CD4-positive, alpha-beta memory T cell (primary cell): ENCODE measurements at places on chromosomes 3 and 15.

DNA sequence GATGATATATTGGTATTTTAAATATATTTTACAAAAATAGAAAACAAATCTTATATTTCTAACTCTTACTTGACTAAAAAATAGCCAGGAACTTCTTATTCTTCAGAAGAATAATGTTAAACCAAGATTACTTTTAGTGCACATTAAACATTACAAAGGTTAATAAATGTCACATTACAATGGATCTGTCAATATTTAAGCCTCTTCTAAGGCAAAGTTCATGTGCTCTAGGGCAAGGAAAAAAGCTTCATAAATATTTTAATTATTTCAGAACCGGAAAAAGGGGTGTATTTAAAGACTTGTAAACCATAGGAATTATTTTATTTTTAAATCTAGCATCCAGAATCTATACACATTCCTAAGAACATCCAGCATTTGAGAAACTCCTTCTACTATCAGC is 166.9 kb upstream of the ROBO2 start:
- no peak for DNase-seq

DNA sequence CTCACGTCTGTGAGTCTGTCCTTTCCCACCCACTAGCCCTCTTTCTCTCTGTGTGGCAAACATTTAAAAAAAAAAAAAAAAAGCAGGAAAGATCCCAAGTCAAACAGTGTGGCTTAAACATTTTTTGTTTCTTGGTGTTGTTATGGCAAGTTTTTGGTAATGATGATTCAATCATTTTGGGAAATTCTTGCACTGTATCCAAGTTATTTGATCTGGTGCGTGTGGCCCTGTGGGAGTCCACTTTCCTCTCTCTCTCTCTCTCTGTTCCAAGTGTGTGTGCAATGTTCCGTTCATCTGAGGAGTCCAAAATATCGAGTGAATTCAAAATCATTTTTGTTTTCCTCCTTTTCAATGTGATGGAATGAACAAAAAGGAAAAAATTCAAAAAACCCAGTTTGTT is 97.7 kb downstream of the GAP43 start:
- DNase-seq = no peak

GRCh38 chr3:55296791-55297190 is 190.3 kb downstream of the WNT5A start:
- no peak for DNase-seq

DNA sequence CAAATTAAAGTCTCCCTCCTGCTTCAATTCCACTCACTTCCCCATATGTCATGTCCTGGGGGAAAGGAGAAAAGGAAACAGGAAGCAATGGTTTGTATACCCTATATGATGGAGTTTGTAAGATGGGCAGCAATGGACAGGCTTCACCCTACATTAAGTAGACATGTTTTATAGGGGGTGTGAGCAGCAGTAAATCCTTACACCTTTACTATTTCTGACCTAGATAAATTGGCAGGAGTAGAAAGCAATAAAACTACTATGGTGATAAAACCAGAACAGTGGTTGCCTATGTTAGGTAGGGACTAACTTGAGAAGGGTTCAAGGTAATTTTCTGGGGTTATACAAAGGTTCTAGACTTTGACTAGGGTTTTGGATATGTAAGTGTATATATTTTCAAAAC is 301.7 kb downstream of the GBE1 start:
- DNase-seq = no peak

- no peak for DNase-seq
Observed at GRCh38 chr3:194422188-194422587, 23.1 kb upstream of the GP5 start.

- no peak for DNase-seq
Observed at GRCh38 chr3:178537122-178537705, 978 bp downstream of the KCNMB2 start.

- DNase-seq = no peak
Observed at GRCh38 chr3:113210604-113211329, 590 bp upstream of the BOC start.

GRCh38 chr3:161175506-161175905 is 45.6 kb upstream of the NMD3 start:
- DNase-seq = no peak

GRCh38 chr3:128486681-128487537 is 6.1 kb downstream of the GATA2 start:
- DNase-seq = no peak

GRCh38 chr15:76176059-76176458 is 116.3 kb downstream of the TMEM266 start:
- no peak for DNase-seq

DNA sequence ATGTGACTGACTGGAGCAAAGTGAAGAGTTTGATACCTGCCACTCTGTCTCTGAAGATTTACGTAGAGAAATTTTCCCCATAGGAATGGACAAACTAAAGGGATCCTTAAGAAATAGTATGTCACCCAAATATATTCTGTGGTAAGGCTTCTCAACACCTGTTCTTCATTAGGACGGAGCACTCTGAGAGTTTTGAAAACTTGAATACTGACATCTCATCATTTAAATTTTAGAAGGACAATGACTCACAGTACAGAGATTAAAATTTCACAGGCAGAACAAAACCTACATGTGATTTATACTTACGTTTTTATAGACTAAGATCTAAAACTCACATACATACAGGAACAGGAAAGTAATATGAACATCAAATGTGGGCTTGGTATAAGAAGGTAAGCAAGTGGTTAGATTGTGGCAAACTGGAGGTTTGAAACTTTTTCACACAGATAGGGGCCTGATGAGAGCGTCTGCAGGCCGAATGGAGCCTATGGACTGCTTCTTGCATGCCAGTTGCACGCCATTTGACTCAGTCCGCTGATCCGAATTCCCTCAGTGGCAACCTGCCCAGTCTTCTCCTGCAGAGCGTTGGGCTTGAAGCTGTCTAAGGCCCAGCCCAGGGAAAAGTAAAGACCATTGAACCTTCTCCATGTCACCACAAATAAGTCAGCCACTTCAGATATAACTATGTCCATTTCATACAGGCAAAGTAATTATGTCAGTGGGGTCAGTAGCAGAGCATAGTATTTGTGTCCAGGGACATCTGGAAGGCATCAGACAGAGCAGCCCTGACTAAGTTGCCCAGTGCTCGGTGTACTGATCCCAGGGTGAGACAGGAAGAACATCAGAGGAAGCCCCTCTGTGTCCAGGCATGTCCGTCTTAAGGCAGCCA is 45.7 kb downstream of the ZBTB38 start:
- peak; percentile 55 for DNase-seq

DNA sequence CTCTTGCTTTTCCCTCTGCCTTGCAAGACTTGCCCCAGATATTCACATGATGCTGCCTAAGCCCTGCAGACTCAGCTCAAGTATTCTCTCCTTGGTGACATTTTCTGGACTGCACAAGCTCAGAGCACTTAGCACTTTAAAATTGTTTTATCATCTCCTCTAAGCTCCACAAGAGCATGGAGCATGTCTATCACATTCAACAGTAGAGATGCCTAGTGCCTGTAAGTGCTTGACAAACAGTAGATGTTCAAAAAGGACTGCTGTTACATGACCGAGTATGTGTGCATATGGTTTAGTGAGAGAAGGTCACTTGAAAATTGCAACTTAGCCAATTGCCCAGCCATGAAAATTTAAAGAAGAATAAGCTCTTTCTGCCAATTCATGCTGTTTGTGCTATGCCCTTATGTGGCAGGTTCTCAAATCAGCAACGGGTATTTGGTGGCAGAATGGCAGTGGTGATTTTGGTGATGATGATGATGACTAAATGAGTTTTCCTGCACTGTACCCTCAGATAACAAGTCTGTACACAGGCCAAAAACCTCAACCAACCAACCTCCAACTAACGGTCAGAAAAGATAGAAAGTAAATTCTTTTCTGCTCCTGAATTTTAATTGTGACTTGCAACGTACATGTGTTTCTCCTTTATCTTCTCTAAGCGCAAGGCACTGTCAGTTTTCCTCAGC is 647.2 kb upstream of the UBE2E2 start:
- no peak for DNase-seq

DNA sequence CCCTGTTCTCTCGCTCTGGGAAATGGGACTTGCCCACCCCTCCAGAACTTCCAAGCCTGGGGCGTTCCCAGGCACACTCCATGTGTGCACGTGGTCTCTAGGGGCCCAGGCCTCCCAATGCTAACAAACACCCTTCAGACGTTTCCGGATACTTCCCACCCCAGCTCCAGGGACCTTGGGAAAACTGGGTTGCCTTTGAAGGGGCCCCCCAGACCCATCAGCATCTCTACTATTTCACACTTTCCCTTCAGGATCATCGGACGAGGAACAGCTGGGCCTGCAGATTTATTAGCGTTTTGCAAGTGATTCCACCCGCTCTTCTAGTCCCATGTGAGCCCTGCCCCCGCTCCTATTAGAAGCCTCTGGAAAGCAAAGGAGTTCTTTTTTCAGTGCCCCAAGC is 63.2 kb downstream of the MAGEF1 start:
- DNase-seq = no peak

DNA sequence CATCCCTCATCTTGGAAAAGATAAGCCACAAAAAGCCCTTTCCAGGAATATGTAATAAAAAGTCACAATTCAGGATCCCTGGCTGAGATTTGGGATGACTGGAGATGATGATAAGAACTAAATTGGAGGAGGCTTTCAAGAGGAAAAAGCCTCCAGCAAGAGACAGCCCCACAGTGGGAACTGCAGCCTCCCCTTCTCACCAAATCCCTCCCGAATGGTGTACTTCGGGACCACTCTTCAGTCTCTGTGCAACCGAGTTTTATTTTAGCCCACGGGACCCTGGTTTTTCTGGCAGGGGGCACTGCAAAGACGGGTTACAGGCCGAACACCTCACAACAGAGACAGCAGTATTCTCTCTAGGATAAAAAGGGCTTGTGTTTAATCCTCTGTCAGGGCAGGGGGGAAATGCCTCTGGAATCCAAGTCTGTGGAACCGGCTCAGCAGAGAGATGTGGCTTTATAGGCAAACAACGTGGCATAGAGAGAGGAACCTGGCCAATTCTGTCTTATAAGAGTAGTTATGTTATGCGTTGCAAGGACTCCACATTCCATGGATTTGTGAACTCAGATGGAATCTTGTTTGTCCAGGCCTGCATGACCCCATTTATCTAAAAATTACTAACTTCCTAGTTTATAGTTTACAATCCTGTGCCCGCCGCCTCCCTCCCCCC is 1.2 kb upstream of the LMCD1 start:
- no peak for DNase-seq

- no peak for DNase-seq
Observed at GRCh38 chr3:78076379-78076778, 1036.5 kb downstream of the ROBO2 start.

GRCh38 chr15:52246686-52247431 is 48.7 kb downstream of the MYO5C start:
- DNase-seq = no peak

GRCh38 chr3:64685331-64685799 is 2.4 kb downstream of the ADAMTS9 start:
- DNase-seq = no peak

- no peak for DNase-seq
Observed at GRCh38 chr3:13553686-13554085, 4.8 kb downstream of the FBLN2 start.

- peak; percentile 51 for DNase-seq
Observed at GRCh38 chr15:85030301-85030929, 48.8 kb downstream of the PDE8A start.

DNA sequence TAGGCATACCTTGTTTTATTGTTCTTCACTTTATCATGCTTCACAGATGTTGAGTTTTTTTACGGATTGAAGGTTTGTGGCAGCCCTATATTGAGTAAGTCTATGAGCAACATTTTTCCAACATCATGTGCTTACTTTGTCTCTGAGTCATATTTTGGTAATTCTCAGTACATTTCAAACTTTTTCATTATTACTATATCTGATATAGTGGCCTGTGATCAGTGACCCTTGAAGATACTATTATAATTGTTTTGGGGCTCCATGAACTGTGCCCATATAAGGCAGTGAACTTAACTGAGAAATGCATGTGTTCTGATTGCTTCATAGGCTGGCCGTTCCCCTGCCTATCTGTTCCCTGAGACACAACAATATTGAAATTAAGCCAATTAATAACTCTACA is 42.8 kb upstream of the NSMCE3 start:
- DNase-seq = no peak

DNA sequence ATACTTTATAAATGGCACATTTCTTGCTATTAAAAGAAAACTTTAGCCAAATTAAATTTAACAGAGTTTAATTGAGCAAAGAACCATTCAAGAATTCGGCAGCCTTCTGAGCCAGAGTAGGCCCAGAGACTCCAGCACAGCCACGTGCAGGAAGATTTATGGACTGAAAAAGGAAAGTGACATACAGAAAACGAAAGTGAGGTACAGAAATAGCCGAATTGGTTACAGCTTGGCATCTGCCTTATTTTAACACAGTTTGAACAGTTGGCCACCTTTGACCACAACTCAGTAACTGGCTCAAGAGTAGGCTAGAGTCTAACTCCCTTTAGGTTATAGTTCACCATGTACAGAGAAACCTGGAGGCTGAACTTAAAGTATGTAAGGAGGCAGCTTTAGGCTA is 17.6 kb downstream of the CFAP44 start:
- no peak for DNase-seq

DNA sequence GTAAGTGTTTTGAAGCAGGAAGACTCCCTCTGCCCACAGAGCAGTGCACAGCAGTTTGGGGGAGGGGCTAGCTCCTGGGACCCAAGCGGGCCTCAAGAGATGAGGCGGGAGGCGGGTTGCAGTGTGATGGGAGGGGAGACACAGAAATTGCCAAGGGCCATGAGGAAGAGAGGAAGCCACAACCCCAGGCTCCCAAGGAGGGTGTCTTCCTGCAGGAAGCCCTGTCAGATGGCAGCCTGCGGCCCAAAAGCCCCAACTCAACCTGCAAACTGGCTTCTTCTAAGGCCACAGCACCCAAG is 7.3 kb upstream of the ISLR2 start:
- DNase-seq = no peak

DNA sequence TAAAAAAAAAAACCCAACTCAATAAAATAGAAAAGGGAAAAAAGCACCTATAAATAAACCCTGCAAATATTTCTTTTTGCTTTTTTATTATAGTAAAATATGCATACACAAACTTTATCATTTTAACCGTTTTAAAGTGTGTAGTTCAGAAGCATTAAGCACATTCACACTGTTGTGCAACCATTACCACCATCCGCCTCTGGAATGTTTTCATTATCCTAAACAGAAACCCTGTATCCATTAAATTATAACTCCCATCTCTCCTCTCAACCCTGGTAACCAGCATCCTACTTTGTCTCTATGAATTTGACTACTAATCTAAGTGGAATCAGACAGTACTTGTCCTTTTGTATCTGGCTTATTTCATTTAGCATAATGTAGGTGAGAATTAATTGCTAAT is 15.0 kb downstream of the CDCP1 start:
- DNase-seq = no peak
